Activated CD4-positive, alpha-beta T cell treated with anti-CD3 and anti-CD28 coated beads, Interleukin-2, amount 50 U/mL, for 24 hours (primary cell): ENCODE measurements at places on chromosomes 3 and 15.

DNA sequence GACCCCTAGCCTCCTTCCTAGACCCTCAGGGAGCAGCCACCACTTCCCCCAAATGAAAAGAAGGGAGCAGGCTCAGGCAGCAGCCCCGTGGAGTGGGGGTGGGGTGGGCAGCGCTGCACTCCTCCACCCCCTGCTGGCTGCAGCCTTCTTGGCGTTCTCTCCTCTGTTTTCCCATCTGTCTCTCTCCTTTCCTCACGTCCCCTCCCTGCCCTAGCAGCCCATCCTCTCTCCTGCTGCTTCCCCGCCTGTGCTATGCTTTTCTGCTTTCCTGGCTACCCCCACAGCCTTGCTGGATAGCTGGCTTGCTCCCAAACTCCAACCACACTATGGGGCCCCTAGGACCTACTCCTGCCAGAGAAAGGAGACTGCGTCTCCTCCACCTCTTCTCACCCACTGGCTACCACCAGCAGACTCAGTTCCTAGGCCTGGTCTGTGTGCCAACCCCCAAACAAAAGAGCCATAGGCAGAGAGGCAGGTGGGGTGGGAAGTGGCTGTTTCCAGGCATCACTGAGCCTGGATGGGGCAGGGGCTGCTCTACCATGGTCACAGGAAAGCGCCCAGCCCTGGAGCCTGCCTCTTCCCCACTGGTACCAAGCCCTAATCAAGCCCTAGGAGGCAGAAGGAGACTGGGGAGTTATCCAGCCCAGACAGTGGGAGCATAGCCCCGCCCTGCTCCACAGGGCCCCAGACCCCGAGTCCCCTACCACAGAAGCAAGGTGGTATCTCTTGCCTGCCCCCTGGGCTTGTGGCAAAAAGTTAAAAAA lies 3.4 kb upstream of the DISP2 start:
- no peak for DNase-seq

- DNase-seq: no peak
Observed at GRCh38 chr15:38070778-38071177, 136.3 kb downstream of the TMCO5A start.

GRCh38 chr15:55267401-55268175 lies 22.0 kb downstream of the RAB27A start:
- DNase-seq: no peak

GRCh38 chr15:60374628-60375081 lies 23.1 kb downstream of the ANXA2 start:
- no peak for DNase-seq

DNA sequence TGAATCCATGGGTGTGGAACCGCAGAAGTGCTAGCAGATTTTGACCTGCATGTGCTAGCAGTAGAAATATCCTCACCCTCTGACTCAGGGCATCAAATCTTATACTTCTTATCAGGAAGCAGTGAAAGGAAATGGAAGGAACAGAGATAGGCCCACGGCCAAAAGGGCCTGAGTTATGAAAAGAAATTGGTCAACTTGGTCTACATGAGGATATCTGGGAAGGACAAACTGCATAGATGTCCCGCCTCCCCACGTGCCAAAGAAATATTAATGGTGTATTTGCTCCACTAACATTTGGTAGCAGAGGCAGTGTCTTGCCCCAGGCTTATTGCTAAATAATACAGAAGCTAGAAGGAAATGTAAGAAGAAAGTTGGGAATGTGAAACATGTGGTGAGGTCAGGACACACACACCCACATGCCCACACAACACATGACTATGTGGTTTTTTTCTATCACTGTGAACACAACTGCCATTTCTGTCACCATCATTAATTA lies 93.6 kb upstream of the COL8A1 start:
- no peak for DNase-seq

GRCh38 chr15:67394873-67395639 lies 125.9 kb upstream of the C15orf61 start:
- no peak for DNase-seq

DNA sequence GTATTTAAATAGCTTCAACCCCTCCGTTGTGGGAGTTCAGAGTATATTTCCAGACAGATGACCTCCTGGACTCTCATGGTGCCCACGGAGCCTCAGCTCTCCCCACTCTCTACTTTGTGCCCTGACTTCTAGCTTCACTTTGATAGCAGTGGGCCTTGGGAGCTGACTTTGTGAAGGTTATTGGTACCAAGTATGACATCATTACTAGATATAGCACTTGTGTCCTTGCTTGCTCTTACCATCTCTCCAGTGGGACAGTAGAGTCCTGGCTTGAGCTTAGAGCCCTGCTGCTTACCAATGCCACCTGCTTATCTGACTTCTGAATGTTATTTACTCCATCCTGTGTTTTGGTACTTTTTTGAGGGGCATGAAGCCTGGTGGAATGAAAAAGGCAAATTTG lies 53.4 kb downstream of the PPM1L start:
- DNase-seq: no peak

DNA sequence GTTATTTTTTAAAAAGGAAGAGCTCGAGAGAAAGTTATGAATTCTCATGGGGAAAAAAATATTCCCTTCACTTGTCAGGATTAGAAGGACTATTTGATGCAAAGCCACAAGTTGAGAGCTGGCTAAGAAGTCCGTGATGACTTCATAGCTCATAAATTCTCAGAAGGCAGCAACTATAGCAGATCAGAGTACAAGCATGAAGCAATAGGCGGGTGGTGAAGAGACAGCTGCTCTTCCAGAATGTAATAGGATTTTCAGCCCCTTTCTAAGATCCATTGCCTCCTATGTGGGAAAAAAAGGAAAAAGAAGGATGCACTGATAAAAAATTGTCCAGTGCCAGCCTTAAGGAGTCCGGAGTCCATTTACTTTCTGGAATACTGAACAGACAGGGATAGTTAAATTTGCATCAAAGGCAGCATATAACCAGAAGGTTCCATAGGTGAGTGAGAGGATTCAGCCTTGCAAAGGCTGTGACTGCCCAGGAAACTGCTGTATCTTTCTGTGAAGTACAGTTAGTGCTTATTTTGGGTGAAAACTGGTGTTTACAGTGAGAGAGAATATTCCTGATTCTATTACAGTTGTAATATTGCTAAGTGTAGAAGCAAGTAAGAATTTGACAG lies 929.5 kb upstream of the ALCAM start:
- no peak for DNase-seq

DNA sequence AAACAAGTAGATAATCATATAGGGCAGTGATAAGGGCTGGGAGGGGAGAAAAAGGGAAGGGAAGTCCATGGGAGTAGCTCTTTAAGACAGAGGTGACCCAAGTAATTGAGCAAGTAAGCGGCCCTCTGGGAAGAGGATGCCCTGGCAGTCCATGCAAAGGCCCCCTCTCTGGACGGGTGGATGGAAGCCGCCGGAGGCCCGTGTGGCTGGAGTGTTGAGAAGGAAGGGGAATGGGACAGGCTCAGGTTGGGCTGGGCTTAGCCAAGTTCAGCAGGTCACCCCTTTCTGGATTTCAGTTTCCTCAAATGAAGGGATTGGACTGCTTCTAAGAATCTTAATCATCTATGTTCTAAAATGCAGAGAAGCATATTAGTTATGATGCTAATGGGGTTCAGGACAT lies 32.4 kb upstream of the TRPM1 start:
- no peak for DNase-seq

DNA sequence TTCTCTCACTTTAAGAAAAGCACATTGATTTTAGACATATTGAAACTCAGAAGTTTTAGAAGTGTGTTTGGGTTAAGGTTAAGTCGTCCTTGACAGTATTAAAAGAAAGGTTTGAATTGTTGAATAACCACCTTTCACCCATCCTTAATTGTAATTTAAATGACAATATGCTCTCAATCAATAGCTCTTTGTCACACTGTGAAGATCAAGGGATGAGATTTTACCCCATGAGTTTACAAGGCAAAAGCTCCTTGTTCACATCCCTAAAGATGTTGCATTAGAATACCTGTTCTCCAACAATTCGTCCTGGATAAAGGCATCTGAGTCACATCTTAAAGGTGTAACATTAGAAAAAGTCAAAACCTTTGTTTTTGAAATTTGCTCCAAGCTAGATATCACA lies 220.4 kb upstream of the MDFIC2 start:
- no peak for DNase-seq

- no peak for DNase-seq
Observed at GRCh38 chr15:56760186-56760585, 26.9 kb upstream of the ZNF280D start.

DNA sequence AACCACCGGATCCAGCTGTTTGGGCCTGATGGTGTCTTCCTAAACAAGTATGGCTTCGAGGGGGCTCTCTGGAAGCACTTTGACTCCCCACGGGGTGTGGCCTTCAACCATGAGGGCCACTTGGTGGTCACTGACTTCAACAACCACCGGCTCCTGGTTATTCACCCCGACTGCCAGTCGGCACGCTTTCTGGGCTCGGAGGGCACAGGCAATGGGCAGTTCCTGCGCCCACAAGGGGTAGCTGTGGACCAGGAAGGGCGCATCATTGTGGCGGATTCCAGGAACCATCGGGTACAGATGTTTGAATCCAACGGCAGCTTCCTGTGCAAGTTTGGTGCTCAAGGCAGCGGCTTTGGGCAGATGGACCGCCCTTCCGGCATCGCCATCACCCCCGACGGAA lies 60.1 kb upstream of the CCR4 start:
- no peak for DNase-seq

DNA sequence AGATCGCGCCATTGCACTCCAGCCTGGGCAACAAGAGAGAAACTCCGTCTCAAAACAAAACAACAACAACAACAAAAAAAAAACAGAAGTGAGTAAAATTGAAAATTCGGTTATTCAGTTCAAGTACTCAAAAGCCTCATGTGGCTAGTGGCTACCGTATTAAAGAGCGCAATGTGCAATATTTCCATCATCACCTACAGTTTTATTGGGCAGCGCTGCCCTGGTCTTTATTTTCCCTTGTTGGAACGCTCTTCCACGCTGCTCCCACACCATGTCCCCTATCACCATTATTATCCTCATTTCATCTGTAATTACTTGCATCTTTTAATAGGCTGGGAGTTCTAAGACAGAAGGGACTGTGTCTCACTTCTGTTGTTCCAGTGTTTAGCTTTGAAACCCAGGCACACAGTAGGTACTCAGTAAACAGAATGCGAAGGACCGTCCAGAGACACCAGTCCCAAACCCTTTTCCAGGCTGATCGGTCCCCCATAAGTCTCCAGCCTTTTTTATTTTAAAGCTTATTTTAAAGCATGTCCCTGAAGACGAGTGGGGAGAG lies 423 bp upstream of the HACD3 start:
- DNase-seq: no peak

DNA sequence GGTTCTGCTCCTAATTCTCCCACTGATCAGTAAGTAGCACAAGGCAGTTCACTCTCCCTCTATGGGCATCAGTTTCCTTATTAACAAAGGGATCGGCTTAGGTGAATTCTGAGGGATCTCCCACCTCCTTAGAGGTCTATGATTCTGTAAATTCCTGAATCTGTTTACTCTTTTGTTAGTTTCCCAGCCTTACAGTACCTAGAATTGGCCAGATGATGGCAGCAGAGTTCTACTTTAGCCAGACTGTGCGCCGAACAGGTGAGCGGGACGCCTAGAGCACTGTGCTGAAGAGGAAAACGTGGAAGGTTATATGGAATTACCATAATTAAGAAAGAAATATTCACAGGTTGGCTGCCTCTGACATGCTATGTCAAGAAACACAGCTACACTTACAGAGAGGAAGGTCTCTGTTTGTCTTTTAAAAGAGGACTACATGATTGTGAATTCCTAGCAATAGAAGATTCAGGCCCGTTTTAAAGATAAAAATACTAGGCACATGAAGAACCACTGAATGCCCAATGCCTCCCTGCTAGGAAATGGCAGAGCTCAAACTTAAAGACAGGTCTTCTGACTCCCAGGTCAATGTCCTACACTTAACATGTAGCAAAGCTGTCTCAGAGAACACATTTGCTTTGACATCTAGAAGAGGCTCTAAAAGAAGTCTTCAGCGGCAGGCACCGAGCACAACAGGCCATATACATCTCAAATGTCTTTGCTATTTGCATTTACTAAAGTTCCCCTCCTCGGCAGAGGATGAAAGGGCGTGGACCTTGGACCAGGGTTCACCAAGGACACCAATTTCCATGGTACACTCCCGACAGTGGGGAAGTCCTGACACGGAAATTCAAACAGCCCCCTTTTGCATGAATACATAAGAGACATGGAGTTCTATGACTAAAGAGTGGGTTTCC lies 259.9 kb downstream of the FGF12 start:
- peak; percentile 35 for DNase-seq

GRCh38 chr15:69244798-69245197 lies 53.9 kb upstream of the PAQR5 start:
- no peak for DNase-seq

DNA sequence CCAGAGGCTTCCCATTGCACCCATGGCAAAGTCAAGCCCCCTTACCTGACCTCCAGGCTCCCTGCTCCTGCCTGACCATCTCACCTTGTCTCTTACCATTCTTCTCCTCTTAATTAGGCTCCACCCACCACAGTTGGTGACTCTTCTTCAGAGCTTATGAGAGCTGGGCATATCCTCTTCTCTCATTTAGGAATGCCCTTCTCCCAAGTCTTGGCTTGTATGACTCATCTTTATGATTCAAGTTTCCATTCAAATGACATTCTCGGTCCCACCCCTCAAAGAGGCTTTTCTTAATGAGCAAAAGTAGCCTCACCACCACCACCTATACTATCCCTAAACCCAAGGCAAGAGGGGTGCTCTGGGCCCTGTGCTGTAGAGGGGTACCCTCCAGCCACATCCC lies 55.3 kb upstream of the NUDT16 start:
- no peak for DNase-seq

DNA sequence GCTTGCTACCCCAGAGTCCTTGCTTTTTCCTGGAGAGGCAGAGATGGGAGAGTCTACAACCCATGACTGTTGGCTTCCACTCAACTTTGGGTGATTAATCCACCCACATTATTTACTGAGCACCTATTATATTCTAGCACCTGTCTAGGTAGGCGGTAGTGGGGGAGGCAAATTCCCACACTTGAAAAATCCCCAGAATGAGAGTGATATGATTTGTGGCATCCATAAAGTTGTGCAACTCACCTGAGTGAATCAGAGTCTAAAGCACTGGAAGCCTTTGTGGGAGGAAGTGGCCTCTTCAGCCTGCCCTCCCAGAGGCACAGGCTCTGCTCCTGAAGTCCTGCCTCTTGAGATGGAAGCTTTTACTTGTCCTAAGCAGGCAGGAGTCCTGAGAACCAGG lies 40.4 kb upstream of the CTNNB1 start:
- no peak for DNase-seq
